Stimulated activated CD4-positive, alpha-beta T cell treated with anti-CD3 and anti-CD28 coated beads, Interleukin-2, amount 100 ng/mL, for 24 hours (primary cell): ENCODE measurements at places on chromosomes 2 and 18.

DNA sequence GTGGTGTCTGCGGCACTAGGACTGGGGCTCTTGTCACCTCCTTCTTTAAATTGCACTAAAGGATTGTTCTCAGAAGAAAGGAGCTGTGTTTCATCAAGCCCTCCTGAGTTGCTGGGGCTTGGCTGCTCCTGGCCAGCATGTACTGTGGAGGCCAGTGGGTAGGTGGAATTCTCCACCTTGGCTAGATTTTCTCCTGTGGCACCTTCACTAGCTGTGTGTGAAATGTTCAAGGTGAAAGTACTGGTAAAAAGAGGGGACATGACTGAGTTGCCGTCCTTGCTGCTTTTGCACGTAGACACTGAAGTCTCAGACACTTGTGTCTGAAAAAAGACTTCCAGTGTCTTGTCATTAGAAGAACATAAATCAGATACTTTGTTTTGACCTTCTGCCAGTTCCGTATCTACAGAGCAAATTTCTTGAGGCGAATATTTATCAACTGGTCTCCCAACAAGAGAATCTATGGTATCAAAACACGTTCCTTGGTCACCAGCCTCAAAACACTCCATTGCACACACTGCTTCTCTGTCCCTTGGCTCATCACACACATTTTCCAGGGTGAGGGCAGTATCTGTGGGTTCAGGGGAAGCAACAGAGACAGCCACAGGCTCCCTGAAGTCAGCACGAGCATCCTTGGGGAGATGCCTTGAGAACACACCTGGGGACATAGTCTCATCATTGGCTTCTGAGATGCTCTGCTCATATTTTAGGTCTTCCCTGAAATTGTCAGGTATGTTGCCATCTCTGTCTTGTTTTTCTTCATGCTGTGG, 91.4 kb downstream of the ALPK2 start:
- no peak for DNase-seq

DNA sequence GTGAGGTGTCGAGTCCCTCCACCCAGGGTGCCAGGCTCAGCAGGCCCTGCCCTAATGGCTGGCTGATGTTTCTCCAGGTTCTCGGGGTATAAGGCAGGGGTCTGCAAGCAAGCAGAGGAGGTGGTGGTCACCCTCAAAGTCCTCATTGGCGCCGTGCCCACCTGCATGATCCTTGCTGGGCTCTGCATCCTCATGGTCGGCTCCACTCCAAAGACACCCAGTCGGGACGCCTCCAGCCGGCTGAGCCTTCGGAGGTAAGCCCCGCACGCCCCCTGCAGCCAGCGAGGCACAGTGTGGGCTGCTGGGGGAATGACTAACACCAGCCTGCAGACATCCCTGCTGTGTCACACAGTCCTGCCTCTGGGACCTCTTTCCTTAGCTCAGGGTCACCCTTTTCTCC, 14.1 kb downstream of the MFSD2B start:
- no peak for DNase-seq

DNA sequence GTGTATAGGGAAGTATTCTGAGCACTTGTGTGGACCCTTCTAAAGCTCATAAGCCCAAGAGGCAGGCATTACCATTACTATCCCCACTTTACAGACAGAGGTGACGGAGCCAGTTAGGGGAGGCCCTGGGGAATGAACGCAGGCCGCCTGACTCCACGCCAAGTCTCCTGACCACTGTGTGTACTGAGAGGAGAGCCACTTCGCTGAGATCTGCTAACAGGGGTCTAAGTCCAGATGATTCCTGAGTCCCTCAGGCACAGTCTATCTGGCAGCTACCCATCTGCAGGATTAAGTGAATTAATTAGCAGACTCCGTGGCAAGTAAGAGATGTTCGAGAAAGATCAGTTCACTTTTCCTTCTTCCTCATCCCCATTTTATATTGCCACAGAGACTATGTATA, 13.7 kb downstream of the CYB5A start:
- DNase-seq: no peak

DNA sequence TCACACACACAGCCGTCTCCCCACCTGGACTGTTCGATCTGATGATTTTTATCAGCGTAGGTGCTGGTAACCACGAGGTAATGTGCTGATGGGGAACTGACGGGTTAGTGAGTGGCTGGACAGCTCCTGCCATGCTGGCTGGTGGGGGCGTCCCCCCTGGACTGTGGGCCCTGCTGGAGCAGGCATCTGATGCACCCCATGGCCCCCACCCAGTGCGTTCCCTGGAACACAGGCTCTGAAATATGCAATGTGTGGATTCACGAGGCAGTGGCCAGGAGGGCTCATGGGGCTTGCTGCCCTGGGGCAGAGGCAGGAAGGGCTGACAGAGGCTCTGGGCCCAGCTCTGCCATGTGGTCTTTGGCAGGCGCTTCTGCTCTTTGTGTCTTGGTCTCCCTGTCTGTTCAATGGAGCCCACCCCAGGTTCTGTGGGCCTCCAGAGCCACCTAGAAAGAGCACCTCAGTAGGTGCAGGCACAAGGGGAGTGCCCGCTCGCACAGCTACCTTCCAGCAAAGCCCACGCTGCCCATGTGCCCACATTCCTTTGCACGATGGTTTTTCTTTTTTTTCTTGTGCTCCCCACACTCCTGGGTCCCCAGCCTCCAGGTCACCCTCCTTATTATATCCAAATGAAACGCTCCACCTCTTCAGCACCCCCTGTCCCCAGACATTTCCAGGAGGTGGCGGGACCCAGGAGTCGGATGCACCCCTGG, 10.3 kb upstream of the PXDN start:
- no peak for DNase-seq

DNA sequence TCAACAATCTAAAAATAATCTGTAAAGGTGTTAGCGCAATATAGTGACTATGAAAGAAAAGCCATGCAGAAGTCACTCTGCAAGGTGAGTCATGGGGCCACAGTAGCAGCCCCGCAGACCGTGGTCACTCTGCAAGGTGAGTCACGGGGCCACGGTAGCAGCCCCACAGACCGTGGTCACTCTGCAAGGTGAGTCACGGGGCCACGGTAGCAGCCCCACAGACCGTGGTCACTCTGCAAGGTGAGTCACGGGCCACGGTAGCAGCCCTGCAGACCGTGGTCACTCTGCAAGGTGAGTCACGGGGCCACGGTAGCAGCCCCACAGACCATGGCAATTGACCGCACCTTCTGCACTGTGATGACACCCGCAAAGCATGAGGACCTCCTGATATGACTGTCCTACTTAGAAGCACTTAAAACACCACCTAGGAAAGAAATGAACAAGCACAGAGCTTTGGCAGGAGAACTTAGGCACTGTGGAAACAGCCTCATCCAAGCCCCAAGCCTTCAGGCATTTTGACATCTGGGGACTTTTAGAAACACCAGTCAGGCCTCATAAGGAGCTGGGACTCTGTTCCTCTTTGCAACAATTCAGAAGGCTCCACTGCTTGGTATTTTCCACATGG, 70.1 kb downstream of the LDLRAD4 start:
- DNase-seq: peak; percentile 33

DNA sequence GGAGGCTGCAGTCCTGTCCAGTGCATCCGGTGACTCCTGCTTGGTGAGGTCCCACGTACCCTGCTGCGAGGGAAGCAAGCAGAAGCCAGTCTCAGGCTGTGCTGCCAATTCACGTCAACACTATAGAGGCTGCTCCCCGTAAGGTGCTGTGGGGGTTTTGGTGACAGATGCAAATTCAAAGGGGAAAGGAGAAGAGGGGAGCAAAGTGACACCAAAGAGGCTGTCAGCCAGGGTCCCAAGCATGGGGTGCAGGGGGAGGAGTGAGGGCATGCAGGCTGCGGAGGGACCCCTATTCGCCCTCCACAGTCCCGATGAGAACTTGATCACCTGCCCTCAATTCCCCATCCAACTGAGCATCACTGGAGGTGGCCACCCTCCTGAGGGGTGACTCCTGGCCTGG, 179.4 kb upstream of the HS6ST1 start:
- no peak for DNase-seq

- no peak for DNase-seq
These were observed 147.1 kb downstream of the NOL4 start for GRCh38 chr18:34077599-34077998.

GRCh38 chr2:79235135-79235534, 75.6 kb upstream of the REG3A start:
- no peak for DNase-seq

GRCh38 chr18:24429188-24429587, 2.7 kb downstream of the IMPACT start:
- DNase-seq: no peak

DNA sequence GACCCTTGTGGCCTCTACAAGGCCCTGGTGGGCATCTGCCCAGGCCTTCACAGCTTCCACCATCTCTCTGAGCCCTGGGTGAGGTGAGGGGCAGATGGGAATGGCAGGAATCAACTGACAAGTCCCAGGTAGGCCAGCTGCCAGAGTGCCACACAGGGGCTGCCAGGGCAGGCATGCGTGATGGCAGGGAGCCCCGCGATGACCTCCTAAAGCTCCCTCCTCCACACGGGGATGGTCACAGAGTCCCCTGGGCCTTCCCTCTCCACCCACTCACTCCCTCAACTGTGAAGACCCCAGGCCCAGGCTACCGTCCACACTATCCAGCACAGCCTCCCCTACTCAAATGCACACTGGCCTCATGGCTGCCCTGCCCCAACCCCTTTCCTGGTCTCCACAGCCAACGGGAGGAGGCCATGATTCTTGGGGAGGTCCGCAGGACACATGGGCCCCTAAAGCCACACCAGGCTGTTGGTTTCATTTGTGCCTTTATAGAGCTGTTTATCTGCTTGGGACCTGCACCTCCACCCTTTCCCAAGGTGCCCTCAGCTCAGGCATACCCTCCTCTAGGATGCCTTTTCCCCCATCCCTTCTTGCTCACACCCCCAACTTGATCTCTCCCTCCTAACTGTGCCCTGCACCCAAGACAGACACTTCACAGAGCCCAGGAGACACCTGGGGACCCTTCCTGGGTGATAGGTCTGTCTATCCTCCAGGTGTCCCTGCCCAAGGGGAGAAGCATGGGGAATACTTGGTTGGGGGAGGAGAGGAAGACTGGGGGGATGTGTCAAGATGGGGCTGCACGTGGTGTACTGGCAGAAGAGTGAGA, 2.0 kb downstream of the PROC start:
- no peak for DNase-seq

DNA sequence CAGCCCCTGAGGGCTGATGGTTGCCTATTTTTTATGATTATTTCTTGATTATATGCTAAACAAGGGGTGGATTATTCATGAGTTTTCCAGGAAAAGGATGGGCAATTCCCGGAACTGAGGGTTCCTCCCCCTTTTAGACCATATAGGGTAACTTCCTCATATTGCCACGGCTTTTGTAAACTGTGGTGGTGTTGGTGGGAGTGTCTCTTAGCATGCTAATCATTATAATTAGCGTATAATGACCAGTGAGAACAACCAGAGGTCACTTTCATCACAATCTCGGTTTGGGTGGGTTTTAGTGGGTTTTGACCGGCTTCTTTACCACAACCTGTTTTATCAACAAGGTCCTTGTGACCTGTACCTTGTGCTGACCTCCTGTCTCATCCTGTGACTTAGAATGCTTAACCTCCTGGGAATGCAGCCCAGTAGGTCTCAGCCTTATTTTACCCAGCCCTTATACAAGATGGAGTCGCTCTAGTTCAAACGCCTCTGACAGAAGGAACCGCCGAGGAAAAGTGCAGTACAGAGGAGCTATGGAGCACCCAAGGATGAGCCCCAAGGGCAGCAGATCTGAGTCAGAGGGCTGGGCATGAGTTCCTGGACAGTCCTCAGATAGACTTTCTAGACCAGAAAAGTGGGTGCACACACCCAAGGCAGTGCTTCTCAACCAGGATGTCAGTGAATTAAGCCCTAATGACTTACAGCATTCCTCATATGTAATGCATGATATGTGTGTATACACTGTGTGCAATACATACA, 37.1 kb upstream of the ASAP2 start:
- no peak for DNase-seq
